ENCODE measurements at places on chromosomes 12 and 14.

DNA sequence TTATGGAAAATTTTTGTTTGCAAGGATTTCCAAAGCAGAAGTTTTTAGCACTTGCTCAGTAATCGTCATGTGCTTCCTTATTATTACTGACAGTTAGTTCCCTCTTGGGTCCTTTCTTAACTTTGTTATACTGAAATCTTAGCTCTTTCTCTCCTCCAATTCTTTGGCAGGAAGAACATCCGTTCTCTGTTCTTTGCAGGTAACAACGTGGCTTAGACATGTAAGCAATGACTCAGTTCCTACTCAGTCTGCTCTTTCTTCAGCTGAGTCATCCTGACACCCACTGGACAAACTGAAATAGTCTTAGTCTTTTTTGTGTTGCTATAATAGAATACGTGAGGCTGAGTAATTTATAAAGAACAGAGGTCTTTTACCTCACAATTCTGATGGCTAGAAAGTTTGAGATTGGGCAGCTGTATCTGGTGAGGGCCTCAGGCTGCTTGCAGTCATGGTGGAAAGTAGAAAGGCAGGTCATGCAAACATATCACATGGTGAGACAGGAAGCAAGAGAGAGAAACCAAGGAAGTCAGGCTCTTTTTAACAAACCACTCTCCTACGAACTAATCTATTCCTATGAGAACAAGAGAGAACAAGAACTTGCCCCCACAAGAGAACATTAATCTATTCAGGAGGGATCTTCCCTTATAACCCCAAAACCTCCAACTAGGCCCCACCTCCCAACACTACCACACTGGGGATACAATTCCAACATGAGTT lies 49.2 kb downstream of the TESPA1 start:
- DNase-seq = peak; percentile 5

DNA sequence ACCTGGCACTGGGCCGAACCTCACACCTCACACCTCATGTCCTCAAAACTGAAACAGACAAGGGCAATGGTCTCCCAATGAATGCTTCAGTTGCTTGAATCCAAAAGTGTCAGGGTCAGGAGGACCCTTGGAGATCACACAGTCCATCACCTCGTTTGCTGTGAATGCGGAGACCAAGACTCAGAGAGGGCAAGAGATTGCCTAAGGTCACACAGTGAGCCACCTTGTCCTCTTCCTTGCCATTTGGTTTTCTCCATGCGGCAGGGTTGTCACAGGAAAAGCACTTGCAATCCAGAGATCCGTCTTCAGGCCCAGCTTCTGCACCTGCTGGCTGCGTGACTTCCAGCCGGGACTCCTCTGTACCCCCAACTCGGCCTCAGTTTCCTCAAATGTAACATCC lies 28.0 kb downstream of the MVK start:
- no peak for DNase-seq

DNA sequence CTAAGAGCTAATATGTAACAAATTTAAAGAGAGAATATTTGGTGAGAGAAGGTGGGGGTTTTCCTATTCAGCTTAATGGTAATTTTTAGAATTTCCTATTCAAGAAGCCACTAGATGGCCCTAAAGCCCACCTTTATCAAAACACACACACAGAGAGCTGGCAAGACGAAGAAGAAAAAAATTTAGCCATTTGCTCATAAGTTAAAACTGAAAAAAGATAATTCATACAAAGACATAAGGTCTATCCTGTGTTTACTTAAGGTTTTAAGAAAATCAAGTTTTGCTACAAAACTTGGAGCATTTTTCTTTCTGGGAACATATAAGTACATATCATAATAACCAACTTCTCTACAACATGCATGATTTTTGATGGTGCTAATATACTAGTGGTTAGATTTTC lies 46.8 kb upstream of the PCED1B start:
- peak; percentile 11 for DNase-seq

DNA sequence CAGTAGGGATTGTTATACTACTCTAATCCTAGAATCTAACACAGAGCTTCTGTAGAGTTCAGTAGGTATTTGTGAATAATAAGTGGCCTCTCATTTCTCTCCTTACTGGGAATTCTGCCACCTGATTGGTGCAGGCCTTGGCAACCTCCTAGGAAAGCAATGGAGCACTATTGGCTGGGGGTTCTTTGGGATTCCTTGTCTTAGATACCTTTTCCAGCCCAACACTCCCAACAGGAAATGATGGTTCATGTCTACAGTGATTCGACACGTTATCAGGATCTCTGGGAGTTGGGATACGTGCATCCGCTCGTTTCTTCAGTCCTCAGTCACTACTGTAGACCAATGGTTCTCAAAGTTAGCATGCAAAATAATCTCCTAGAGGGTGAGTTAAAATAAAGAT lies 67.4 kb downstream of the ELK3 start:
- DNase-seq = no peak

DNA sequence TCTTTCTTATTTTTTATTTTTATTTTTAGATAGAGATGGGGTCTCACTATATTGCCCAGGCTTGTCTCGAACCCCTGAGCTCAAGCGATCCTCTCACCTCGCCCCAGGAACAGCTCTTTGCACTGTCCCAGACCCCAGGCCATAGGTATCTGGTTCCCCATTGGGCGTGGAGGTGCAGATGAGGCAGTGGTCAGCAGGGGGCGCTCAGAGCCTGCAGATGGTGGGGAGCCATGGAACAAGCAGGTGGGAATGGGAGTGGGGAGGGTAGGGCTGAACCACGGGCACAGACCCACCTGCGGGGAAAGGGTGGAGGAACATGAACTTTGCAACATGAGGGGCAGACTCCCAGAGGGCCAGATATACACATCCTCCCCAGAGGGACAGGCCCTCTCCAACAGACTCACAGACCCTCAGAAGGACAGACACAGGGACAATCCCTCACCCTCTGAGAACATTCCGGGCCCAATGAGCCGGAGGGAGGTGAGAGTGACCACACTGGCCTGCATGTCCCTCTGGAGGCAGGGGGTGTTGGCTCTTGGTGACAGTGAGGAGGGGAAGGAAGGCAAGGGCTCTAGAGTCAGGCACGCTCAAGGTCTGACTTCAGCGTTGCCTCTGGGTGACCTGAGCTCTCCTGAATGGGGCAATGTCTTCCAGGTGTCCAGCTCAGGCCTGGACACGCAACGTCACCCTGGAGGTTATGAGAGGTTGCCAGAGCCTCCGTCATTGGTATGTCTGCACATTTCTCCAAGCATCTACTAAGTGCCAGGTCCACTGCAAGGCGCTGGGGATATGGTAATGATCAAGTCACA lies 34.9 kb downstream of the KRT80 start:
- peak; percentile 29 for DNase-seq

DNA sequence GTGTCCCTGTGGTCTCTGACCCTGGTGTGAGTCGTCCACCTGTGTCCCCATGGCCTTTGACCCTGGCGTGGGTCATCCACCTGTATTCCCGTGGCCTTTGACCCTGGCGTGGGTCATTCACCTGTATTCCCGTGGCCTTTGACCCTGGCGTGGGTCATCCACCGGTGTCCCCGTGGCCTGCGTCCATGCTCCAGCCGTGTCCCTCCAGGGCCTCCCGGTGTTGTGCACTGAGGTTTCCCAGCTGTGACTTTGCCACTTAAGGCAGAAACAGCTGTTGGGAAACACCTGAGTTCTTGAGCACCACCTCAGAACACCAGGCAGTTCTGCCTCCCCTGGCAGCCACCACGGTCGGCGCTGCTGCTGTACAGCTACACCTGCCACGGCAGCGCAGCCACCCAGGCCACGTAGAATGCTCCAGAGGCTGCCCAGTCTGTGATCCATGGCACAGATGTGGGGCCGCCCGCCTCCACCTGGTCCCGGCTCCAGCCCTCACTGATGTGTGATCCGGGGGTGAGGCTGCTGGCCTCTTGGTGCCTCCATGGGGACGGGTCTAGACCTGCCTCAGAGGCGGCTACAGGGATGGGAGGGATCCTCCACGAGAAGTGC lies 69.1 kb upstream of the GALNT9 start:
- DNase-seq = no peak

Data from T-cell (primary cell).